ENCODE measurements at places on chromosomes 1 and 21.
A peak's percentile ranks its signal among the peaks of the same experiment; 100 is the strongest.

- DNase-seq: no peak
These were observed 111.6 kb downstream of the ADGRL2 start for GRCh38 chr1:81912383-81912782.

GRCh38 chr1:201625226-201625761 is 86.4 kb downstream of the NAV1 start:
- peak; percentile 97 for DNase-seq

DNA sequence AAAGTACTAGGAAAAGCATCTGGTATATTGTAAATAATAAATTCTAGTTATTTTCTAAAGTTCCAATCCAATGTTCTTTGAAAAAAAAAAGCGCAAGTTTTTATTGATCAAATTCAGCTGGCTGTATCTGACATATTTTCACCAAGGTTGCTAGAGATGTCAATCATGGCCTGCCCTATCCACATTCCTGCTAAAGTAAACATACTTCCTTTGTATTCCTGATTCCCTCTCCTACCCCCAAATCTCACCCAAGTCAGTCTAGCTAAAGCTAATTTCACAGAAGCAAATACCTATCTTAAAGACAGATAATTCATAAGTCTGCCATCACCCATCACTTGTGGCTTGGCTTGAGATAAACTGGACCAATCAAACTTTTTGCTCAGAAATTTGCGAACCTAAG is 21.3 kb downstream of the ANKRD13C start:
- DNase-seq: no peak

DNA sequence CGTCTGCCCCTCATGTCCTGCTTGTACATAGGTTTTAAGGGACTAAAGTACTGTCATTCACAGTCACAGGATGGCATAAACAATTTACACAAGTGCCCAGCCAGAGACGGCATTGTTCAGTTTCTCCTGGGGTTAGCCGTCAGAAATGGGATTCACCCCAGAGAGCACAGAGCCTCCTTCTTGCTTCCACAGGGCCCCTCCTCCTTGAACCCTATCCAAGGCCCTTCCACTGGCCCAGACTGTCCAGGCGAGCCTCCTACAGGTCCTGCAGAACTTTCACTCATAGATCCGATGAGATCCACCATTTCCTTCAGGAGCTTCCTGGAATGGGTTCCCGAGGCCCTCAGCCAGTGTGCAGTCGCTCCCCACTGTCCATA is 10.0 kb downstream of the AVPR1B start:
- no peak for DNase-seq

DNA sequence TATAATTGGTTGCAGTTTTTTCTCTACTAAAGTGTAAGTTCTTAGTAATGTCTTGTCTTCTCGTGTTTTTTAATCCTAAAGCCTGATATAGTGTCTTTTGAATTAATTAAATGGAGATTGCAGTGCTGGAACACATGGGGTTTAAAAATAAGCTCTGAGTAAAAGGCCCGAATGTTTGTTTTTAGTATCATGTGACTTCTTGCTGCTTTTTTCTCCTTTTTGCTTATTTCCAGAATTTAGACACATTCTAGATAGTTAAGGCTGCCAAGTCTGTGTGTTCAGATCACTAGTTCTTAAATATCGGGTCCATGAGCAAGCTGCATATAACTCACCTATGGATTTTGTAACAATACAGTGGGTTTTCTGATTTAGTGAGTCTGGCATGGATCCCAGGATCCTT is 27.5 kb downstream of the KCTD3 start:
- peak; percentile 10 for DNase-seq

All from fibroblast of skin of right biceps (primary cell).